ENCODE measurements at places on chromosomes 12 and 14. TPM values are rescaled to one million over a fixed set of nuclear protein-coding genes. Genes with fewer than 3 reads are reported as not detected.

AQP2 gene
- total RNA-seq: not detected

HOXC13 gene
- not detected for total RNA-seq

SLC5A8 gene
- total RNA-seq: not detected

OR6C2 gene
- total RNA-seq: not detected

ANO2 gene
- total RNA-seq: not detected

FAM222A gene
- 0.39 TPM for total RNA-seq

ST8SIA1 gene
- total RNA-seq: 1.5 TPM

DEGS2 gene
- 2.6 TPM for total RNA-seq

RNASE11 gene
- total RNA-seq: not detected

- H3K27me3 ChIP-seq: no peaks in the 10 kb centered on the region
- no peaks in the 10 kb centered on the region for H3K36me3 ChIP-seq
- H3K4me3 ChIP-seq: no peak overlapping the region
- DNase-seq: no peak
- H3K4me1 ChIP-seq: peaks cover 6% of the 10 kb centered on the region
Measured at GRCh38 chr14:31261859-31262731, 54.5 kb upstream of the HECTD1 start.

- no peak overlapping the region for H3K4me3 ChIP-seq
- no peak overlapping the region for H3K27ac ChIP-seq
- no peak for DNase-seq
Measured at GRCh38 chr12:22312336-22312735, 22.2 kb downstream of the ST8SIA1 start.

DNA sequence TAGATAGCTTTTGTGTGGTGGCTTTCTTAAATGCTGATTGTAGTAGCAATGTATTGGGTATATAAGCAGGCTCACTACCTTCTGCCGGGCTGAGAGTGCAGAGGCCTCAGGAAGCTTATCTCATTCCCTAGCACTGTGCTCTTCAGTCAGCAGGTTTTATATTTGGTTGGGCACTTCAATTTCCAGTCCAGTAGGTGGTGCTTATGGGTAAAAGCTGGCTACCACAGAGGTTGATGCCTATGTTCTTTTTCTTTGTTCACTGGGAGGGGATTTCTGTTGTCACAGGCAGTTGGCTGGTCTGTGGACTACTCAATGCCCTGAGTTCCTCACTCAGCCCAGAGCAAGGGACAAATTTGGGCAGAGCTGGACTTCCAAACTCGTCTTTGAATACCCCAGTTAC is 43.0 kb upstream of the GLIPR1 start:
- H3K27ac ChIP-seq: no peak overlapping the region
- H3K4me3 ChIP-seq: no peak overlapping the region
- H3K36me3 ChIP-seq: no peaks in the 10 kb centered on the region
- no peak for DNase-seq
- H3K4me1 ChIP-seq: no peaks in the 10 kb centered on the region

- H3K36me3 ChIP-seq: peaks cover 37% of the 10 kb centered on the region
- peak overlapping the region; percentile 98 for H3K4me3 ChIP-seq
- DNase-seq: no peak
- peak overlapping the region; percentile 99 for H3K27ac ChIP-seq
Measured at GRCh38 chr12:110742096-110742717, 484 bp downstream of the PPP1CC start.

DNA sequence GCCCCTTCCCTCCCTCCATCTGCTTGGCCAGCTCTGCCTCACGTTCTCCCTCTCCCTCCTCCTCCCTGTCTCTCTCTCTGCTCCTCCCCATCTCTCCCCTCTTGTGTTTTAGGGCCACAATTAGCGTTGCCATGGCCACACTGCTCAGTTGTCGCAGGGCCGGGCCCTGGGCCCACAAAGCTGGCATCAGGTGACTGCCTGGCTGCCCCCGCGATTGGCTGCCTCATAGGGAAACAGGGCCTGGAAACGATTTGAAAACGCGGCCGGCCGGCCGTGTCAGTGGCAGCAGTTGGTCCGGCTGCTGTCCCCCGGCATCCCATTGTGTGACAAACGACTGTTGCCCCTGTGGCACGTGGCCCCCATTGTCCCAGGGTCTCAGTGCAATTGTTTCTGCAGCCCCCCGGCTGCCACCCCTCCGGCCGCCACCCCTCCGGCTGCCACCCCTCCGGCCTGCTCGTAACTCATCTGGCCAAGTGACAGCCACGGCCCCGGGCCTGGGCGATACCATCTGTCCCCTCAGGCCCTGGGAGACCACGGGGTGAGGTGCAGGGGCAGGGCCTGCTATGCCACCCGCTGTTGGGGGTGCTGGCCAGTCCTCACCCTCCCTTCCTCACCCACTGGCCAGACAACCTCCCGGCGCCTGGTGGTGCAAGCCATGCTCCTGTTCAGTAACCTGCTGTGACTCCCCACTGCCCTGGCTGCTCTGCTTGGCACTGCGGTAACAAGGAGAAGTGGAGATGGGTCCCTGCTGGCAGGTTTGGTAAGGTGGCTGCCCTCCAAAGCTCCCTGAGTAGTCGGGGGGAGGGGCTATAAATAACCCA is 17.4 kb downstream of the FOXN4 start:
- peaks cover 21% of the 10 kb centered on the region for H3K27me3 ChIP-seq
- DNase-seq: peak; percentile 15
- H3K27ac ChIP-seq: no peak overlapping the region
- no peak overlapping the region for H3K4me3 ChIP-seq
- H3K36me3 ChIP-seq: no peaks in the 10 kb centered on the region
- H3K4me1 ChIP-seq: no peaks in the 10 kb centered on the region

DNA sequence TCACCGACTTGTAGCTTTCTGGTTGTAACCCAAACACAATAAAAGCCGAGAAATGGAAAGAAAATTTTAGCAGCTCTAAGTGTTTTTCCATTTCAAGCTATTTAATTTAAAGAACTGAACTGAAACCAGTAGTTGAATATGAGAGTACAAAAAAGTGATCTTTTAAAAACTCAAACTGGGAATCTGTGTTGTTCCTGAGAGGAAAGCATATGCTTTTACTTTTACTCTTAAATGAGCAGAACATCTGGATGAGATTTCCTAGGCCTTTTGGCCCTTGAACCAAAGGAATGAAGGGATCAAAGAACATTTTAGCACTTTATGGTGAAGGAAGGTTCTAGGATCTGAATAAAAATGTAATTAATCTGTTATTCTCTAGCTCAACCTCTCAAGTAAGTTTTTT is 1.3 kb downstream of the KERA start:
- no peak for DNase-seq
- peaks cover 2% of the 10 kb centered on the region for H3K27me3 ChIP-seq
- no peak overlapping the region for H3K27ac ChIP-seq
- H3K36me3 ChIP-seq: no peaks in the 10 kb centered on the region

GRCh38 chr12:2194060-2194459 is 141.3 kb downstream of the CACNA1C start:
- no peak overlapping the region for H3K4me3 ChIP-seq
- no peaks in the 10 kb centered on the region for H3K27me3 ChIP-seq
- no peak overlapping the region for H3K27ac ChIP-seq
- no peak for DNase-seq
- no peaks in the 10 kb centered on the region for H3K36me3 ChIP-seq
- no peaks in the 10 kb centered on the region for H3K4me1 ChIP-seq

DNA sequence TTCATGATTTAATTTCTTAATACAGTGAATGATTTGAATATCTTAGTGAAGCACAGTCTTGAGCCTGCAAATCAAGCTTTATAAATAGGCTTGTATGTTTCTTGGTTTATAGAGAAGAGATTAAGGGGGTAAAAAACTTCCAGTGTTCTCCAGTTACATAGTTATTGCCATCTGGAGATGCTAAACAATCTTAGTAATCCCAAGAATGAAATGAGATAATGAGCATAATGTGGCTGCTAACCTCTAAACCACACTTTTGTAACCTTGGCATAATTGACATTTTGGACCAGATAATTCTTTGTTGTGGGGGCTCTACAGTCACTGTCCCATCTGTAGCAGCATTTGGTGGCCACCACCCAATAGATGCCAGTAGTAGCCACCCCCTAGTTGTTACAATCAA is 316.8 kb downstream of the CCDC91 start:
- no peaks in the 10 kb centered on the region for H3K27me3 ChIP-seq
- no peak for DNase-seq
- no peak overlapping the region for H3K4me3 ChIP-seq
- no peak overlapping the region for H3K27ac ChIP-seq

DNA sequence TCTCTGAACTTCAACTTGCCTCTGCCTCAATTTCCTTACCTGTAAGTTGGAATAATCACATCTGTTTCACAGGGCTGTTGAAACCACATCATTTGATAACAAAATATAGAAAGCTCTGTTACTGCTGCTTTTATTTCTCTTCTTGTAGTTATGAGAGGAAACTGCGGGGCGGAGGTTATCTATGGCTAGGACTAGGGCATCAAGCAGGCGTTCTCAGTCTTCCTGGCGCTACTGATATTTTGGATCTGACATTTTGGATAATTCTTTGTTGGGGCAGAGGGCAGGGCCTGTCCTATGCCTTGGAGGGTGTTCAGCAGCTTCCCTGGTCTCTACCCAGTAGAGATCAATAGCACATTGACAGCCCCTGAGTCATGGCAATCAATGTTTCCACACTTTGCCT is 3.9 kb downstream of the P3H3 start:
- peaks cover 14% of the 10 kb centered on the region for H3K27me3 ChIP-seq
- H3K4me1 ChIP-seq: peaks cover 21% of the 10 kb centered on the region
- no peak for DNase-seq
- no peak overlapping the region for H3K4me3 ChIP-seq
- H3K27ac ChIP-seq: no peak overlapping the region
- no peaks in the 10 kb centered on the region for H3K36me3 ChIP-seq

GRCh38 chr14:106625186-106625585 is 1098.8 kb downstream of the TMEM121 start:
- no peak overlapping the region for H3K27ac ChIP-seq
- H3K36me3 ChIP-seq: no peaks in the 10 kb centered on the region
- H3K4me3 ChIP-seq: no peak overlapping the region
- no peak for DNase-seq

- H3K27ac ChIP-seq: no peak overlapping the region
- no peaks in the 10 kb centered on the region for H3K36me3 ChIP-seq
- DNase-seq: peak; percentile 52
- peaks cover 5% of the 10 kb centered on the region for H3K27me3 ChIP-seq
- peaks cover 19% of the 10 kb centered on the region for H3K4me1 ChIP-seq
Measured at GRCh38 chr14:22850944-22851764, 14.8 kb downstream of the MMP14 start.

GRCh38 chr12:21428241-21428640 is 9.2 kb upstream of the PYROXD1 start:
- H3K4me1 ChIP-seq: no peaks in the 10 kb centered on the region
- H3K27ac ChIP-seq: no peak overlapping the region
- no peak overlapping the region for H3K4me3 ChIP-seq
- DNase-seq: no peak
- peaks cover 2% of the 10 kb centered on the region for H3K27me3 ChIP-seq

DNA sequence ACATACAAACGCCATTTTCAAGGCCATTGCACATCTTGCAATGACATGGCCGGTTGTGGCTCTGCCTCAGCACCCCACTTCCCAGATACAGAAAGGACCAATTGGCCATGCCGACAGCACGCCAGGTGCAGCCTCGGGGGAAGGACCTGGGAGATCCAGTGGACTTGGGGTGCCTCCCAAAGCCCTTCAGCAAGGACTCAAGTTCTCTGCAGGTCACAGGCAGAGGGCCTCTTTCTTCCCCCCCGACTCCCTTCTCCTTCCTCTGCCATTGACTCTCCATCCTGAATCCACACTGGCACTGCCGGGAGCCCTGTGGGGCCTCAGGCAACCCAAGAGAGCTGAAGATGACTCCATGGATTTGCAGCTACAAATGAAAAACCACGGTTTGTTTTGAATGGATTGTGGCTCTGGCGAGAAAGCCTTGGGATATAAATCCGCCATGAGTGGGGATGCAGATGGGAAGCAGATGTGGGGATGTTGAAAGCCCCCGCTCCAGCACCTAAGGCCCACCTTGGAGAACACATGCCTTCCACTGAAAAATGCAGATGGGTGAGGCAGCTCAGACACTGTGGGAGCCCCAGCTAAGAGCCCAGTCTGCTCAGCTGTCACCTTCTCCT is 35.1 kb upstream of the LTBP2 start:
- H3K27me3 ChIP-seq: peaks cover 2% of the 10 kb centered on the region
- no peak for DNase-seq
- no peak overlapping the region for H3K4me3 ChIP-seq
- H3K4me1 ChIP-seq: peaks cover 3% of the 10 kb centered on the region
- no peak overlapping the region for H3K27ac ChIP-seq
- H3K36me3 ChIP-seq: no peaks in the 10 kb centered on the region

Measured in activated CD4-positive, alpha-beta T cell treated with anti-CD3 and anti-CD28 coated beads for 36 hours (primary cell).